ENCODE measurements at places on chromosomes 3 and 15.

GRCh38 chr3:35772381-35773015 lies 133.2 kb downstream of the ARPP21 start:
- DNase-seq = peak; percentile 38

- DNase-seq = no peak
Observed at GRCh38 chr3:31369637-31370379, 162.9 kb upstream of the STT3B start.

- no peak for DNase-seq
Observed at GRCh38 chr3:127775398-127776109, 46.8 kb downstream of the MGLL start.

- no peak for DNase-seq
Observed at GRCh38 chr15:101531170-101531569, 41.7 kb upstream of the PCSK6 start.

DNA sequence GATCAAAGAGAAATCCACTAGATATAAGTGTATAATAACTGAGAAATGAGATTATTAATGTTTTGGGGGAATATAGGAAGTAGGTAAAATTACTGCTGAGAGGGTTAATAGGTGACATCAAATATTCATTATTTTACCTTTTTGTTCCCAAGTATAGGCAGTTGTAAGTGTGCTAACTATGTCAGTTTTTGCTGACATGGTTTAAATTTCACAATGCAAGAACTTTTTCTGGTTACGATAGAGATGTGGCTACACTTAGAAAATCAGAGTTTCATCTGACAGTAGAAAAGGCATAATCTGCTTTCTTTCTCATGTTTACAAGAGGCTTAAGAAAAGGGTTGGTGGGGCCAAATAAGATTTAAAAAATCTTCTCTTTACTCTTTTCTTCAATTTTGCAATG lies 235.0 kb upstream of the DPPA4 start:
- DNase-seq = no peak

- no peak for DNase-seq
Observed at GRCh38 chr3:159832024-159832423, 156.6 kb upstream of the IL12A start.

- no peak for DNase-seq
Observed at GRCh38 chr3:32837789-32838188, 20.0 kb downstream of the TRIM71 start.

- no peak for DNase-seq
Observed at GRCh38 chr15:101122806-101123205, 129.0 kb downstream of the CHSY1 start.
